Stimulated activated CD4-positive, alpha-beta T cell treated with anti-CD3 and anti-CD28 coated beads, Interleukin-15, amount 100 ng/mL, for 1 hour (primary cell): ENCODE measurements at places on chromosomes 5 and 9.

DNA sequence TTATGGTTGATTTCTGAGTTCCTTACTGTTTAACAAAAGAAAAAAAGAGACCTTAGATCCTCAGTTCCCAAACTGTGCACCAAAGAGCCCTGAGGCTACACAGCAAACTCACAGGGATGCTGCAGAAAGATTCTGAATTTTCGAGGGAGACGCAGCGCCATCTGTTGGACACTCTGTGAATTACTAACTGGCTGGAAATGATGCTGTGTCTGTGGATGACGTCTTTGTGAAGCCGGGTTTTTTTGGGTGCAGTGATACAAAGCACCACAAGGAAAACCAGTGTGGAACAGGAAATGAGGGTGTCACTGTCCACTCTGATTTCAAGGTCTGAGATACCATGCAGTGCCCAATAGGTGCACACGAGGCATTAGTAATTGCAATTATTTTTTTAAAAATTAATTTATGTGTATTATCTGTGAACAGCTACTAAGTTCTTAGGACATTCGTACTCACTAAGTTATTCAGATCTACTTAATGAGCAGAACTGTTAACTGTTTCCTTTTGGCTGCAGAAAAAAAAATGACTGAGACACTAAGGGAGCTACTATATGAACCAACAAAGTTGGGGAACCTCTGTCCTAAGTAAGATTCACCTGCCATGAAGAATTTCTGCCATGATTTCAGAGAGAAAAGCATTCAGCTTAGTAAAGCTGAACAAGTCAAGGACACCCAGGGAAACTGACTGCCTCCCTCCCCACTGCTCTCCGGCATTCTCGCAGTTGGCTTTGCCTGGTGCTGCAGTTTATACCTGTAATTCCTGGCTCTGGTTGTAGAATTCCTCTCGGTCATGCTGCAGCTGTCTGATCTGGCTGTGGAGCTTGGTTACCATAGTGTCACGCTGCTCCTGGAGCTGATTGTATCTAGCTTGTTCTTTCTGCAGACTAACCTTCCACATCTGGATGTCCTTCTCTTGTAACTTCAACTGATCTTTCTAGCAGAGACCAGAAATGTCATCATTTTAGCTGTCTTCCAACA lies 23.4 kb downstream of the SPACA9 start:
- DNase-seq: peak; percentile 42

- no peak for DNase-seq
These were observed 9.8 kb upstream of the FANCC start for GRCh38 chr9:95327239-95327865.

GRCh38 chr5:73668017-73668416 lies 42.0 kb downstream of the ARHGEF28 start:
- no peak for DNase-seq

DNA sequence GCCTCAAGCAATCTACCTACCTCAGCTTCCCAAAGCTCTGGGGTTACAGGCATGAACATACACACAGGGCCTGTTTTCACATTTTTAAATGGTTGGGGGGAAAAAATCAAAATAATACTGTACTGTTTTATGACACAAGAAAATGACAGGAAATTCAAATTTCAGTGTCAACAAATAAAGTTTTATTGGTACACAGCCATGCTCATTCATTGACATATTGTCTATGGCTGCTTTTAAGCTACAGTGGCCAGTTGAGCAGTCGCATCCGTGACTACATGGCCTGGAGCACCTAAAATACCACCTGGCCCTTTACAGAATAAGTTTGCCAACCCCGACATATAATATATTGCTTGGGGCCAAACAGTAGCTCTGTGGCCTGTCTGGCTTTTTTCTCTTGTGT lies 56.4 kb upstream of the GGTA1 start:
- DNase-seq: no peak

- DNase-seq: no peak
These were observed 546.5 kb downstream of the PDE4D start for GRCh38 chr5:59346982-59347381.

- DNase-seq: no peak
These were observed 130.0 kb downstream of the MPDZ start for GRCh38 chr9:13149454-13149853.

- no peak for DNase-seq
These were observed 988 bp downstream of the OXCT1 start for GRCh38 chr5:41869151-41869723.

- no peak for DNase-seq
These were observed 857.6 kb downstream of the TLE1 start for GRCh38 chr9:80831751-80832150.

GRCh38 chr5:58724992-58725391 lies 142.1 kb downstream of the RAB3C start:
- no peak for DNase-seq

- no peak for DNase-seq
These were observed 46.8 kb downstream of the F2RL2 start for GRCh38 chr5:76576450-76576849.

DNA sequence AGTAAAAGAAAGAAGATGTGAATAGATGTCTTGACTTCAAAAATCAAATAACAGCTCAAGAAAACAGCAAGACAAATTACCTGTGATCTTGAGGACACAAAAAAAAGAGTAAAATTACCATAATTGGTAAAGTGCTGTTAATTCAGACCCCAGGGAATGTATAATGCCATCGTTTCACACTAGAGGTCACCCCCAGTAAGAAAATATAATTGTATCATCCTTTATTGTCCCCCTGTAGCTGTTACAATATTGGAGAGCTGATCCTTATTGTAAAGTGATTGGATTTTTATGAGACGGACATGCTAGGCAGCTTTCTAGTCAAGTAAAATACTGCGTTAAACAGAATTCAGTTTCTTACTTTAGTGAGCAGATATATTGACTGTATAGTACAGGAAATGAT lies 377.0 kb downstream of the TLE1 start:
- DNase-seq: no peak

DNA sequence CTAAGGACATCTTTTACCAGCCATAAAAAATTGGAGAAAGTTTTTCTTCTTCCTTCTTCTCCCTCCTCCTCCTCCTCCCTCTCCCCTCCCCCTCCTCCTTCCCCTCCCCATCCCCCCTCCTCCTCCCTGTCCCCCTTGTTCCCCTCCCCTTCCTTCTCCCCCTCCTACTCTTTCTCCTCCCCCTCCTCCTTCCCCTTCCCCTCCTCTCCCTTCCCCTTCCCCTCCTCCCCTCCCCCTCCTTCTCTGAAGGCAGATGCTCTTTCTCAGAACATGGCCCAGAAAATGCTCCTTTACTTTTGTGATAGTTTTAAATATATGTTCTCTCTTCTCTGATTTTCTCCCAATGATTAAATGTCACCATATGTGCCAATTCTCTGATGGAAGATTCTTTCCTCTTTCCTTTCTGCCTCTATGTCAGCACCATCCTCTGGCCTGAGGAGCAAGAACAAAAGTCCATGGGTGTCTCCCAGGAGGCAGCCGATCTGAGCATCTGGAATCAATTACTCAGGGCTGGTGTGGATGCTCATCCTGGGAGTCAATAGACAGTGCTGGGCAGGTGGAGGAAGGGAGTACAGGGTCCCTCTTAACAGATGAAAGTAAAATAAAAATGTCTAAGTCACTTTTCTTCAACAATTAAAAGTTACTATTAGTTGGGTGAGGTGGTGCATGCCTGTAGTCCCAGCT lies 63.0 kb upstream of the GNA14 start:
- no peak for DNase-seq

- no peak for DNase-seq
These were observed 379 bp upstream of the CLK4 start for GRCh38 chr5:178627259-178627598.

DNA sequence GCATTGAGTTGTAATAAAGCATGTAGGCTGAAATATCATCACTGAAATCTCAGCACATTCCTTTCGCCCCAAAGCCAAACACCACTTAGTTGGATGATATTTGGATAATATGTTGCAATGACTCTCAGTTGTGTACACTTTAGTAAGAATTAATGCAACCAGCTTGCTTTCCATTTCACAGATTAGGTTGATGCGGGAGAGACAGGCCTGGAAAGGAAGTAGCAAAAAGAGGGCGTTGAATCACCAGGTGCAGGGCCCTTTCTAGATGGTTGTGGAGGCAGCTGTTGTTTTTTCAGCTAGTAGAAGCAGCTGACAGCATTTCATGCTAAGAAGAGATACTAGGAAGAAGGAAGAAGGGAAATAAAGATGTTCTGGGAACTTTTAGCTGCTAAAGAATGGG lies 30.9 kb downstream of the DMRT3 start:
- no peak for DNase-seq

DNA sequence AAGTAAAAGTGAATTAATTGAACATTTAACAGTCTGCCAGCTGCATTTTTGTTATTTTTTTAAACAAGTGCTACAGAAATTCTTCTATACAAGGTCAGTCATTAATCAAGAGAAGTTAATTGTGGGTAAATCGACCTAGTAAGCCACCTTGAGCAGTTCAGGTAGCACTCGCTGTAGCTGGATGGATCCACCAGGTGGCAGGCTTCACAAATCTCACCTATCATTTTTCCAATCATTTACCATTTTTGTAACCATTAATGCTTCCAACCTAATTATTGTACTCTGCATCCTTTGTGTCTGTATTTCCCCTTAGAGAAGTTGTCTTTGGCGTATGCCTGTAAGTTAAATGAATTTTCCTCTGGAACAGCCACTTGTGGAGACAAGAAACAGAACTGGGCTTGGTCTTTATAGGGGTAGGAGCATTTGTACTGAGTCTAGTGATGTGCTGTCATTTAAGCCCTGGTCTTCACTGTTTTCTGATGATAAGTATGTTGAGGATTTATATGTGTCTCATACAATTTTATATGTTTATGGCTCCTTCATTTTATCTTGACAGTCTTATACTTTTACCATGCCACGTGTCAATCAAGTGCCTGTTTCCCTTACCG lies 39.5 kb downstream of the CD180 start:
- no peak for DNase-seq

GRCh38 chr9:100308965-100309564 lies 43.7 kb downstream of the TEX10 start:
- no peak for DNase-seq

DNA sequence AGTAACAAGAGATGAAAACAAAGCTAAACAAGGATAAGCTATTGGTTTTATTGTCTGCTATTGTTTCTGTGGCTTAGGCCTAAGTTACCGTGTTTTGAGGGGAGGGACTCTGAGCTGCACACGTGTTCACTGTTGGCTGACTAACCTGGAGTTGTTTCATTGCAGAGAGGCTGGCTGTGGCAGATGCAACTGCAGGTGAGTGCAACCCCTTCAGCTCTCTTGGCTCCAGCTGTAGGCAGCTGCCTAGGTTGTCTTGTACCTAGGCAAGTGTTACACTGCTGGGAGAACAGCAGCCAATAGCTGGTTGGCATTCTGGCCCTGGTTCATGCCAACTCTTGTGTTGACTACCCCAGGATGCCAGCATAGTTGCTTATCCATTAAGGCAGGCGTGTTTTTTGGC lies 17.6 kb upstream of the MATR3 start:
- no peak for DNase-seq
